ENCODE measurements at places on chromosomes 3 and 15. TPM values are rescaled to one million over a fixed set of nuclear protein-coding genes. Genes with fewer than 3 reads are reported as not detected.

The GRM2 gene
- 0.05 TPM for total RNA-seq

The NECTIN3 gene
- not detected for total RNA-seq

The CPN2 gene
- total RNA-seq, result not detected

The COL6A5 gene
- not detected for total RNA-seq

The GLDN gene
- not detected for total RNA-seq

The EPHB1 gene
- 2.2 TPM for total RNA-seq

The SCAANT1 gene
- total RNA-seq, result 1.7 TPM

The EPB42 gene
- not detected for total RNA-seq

The SPATA12 gene
- total RNA-seq, result 0.29 TPM

The CAPN3 gene
- total RNA-seq, result 3.2 TPM

The MKRN3 gene
- total RNA-seq, result not detected

The C3orf62 gene
- total RNA-seq, result 4.5 TPM

The IQCH gene
- 0.96 TPM for total RNA-seq

The SLC12A8 gene
- 61.4 TPM for total RNA-seq

The NOX5 gene
- total RNA-seq, result not detected

All from GM12878 (cell line).